SJCRH30 (cell line): ENCODE measurements at places on chromosomes 6 and 20. TPM values are rescaled to one million over a fixed set of nuclear protein-coding genes. Genes with fewer than 3 reads are reported as not detected.

DNA sequence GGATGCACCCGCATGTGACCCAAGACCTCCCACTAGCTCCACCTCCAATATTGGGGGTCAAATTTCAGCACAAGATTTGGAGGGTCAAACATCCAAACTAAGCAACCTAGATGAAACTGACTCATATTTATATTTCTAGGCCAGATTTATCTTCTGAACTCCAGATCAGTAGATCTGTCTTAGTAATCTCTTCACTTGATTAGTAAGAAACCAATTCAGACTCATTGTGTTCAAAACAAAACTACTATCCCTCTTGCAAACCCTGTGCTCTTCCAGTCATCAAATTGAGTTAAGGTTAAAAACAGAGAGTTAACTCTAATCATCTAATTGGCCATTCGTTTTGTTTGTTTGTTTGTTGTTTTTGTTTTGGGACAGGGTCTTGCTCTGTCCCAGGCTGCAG is 43.3 kb downstream of the MKKS start:
- no peaks in the 10 kb centered on the region for H3K4me1 ChIP-seq
- H3K4me3 ChIP-seq, result no peak overlapping the region
- H3K27ac ChIP-seq, result no peak overlapping the region
- no peak for DNase-seq
- H3K36me3 ChIP-seq, result no peaks in the 10 kb centered on the region

GRCh38 chr20:38685853-38686473 is 38.3 kb upstream of the SLC32A1 start:
- no peaks in the 10 kb centered on the region for H3K36me3 ChIP-seq
- no peak overlapping the region for H3K4me3 ChIP-seq
- no peaks in the 10 kb centered on the region for H3K4me1 ChIP-seq
- no peaks in the 10 kb centered on the region for H3K27me3 ChIP-seq
- peak; percentile 82 for DNase-seq

- no peak for DNase-seq
- peaks cover 11% of the 10 kb centered on the region for H3K4me1 ChIP-seq
Measured at GRCh38 chr20:19653327-19653726, 104.7 kb upstream of the RIN2 start.

DNA sequence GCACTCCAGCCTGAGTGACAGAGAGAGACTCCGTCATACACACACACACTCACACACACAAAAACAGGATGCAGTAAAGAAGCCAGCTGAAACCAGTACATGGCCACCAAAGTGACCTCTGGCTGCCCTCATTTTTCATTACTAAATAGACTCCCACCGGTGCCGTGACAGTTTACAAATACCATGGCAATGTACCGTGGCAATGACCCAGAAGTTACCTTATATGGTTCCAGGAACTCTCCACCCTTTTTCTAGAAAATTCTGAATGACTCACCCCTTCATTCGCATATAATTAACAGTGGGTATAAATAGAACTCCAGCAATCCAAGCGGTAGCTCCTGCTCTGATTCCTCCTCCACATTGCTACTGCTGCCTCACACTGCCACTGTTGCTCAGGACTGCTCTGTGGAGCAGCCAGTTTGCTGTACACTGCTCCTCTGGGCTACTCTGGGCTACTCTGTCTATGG is 57.7 kb downstream of the SNX5 start:
- H3K4me3 ChIP-seq, result no peak overlapping the region
- H3K27ac ChIP-seq, result no peak overlapping the region
- H3K36me3 ChIP-seq, result no peaks in the 10 kb centered on the region
- no peak for DNase-seq

GRCh38 chr20:14378326-14378725 is 40.9 kb upstream of the FLRT3 start:
- H3K36me3 ChIP-seq, result no peaks in the 10 kb centered on the region
- H3K4me3 ChIP-seq, result no peak overlapping the region
- H3K4me1 ChIP-seq, result peaks cover 18% of the 10 kb centered on the region
- H3K27me3 ChIP-seq, result no peaks in the 10 kb centered on the region

DNA sequence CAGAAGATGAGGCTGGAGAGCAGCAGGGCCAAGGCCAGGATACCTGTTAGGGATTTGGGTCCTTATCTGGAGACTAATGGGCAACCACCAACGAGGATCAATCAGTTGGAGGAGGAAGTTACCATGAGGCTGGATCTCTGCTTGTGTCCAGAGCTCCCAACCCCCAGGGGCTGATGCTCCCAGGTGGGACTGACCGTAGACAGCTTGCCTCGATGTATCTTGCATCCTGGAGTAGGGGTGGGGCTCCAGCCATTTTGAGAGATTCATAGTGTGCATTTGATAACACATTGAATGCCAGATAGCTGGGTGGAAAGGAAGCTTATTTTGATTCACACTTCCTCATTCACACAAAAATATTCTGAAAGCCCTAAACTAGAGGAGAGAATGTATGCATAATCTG is 4.6 kb upstream of the RFPL4B start:
- H3K4me1 ChIP-seq, result no peaks in the 10 kb centered on the region

- H3K4me1 ChIP-seq, result no peaks in the 10 kb centered on the region
- H3K36me3 ChIP-seq, result no peaks in the 10 kb centered on the region
- DNase-seq, result no peak
- no peak overlapping the region for H3K4me3 ChIP-seq
- H3K27ac ChIP-seq, result no peak overlapping the region
Measured at GRCh38 chr6:34745277-34746103, 11.8 kb upstream of the SNRPC start.

DNA sequence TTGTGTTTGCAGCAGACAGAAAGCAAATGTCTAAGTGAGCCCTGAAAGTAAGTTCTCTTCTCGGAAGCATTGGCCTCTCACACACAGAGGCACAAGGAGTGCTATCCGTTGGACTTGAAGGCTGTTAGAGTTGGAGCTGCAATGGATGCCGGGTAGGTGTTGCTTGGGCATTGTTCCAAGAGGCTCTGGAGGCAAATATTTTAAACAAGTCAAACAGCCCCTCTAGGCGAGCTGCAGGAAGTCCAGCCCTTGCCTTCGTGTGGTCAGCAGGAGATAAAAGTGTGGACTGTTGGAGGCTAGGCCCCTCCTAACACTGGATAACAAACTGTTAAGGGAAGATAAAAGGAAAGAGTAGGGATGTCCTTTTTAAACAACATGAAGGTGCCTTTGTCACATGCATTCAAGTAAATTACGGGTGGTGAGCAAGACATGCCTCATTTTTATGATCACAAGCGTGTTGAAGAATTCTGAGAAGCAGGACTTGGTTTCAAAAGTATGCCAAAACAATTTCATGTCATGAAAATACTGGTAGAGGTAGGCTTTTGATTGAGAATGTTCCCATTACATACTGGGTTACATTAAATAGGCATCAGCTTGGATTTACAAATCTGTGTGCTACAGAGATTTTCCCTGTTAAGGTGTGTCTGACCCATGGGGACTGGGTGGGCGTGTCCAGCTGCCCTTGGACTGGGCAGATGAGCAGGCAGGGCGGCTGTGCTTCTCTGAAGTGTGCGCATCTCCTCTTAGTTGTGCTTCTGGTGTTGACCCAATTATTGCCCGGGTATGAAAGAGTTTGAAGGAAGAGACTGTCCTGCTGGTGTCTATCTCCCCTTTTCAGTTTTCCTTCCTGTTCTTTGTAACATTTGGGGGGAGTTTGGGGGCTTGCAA is 57.5 kb downstream of the RREB1 start:
- H3K36me3 ChIP-seq, result no peaks in the 10 kb centered on the region
- H3K27me3 ChIP-seq, result no peaks in the 10 kb centered on the region
- H3K4me3 ChIP-seq, result no peak overlapping the region

GRCh38 chr20:52420805-52421204 is 229.2 kb upstream of the ZFP64 start:
- no peaks in the 10 kb centered on the region for H3K27me3 ChIP-seq
- H3K4me3 ChIP-seq, result no peak overlapping the region
- no peak overlapping the region for H3K27ac ChIP-seq
- H3K36me3 ChIP-seq, result no peaks in the 10 kb centered on the region

GRCh38 chr6:150865406-150866146 is at the start of gene MTHFD1L:
Gene MTHFD1L (plus strand): TSS chr6:150865702. CDS start chr6:150865823, 121 bp downstream.
- peaks cover 6% of the 10 kb centered on the region; the same call in 1 of the 2 replicates for H3K36me3 ChIP-seq
- H3K27me3 ChIP-seq, result no peaks in the 10 kb centered on the region
- peaks cover 7% of the 10 kb centered on the region; the same call in 1 of the 2 replicates for H3K4me1 ChIP-seq
- peak within 1 kb of the TSS; percentile 82 for H3K27ac ChIP-seq
- peak within 1 kb of the TSS; percentile 91 for H3K4me3 ChIP-seq

- H3K36me3 ChIP-seq, result no peaks in the 10 kb centered on the region
- no peak for DNase-seq
- peaks cover 7% of the 10 kb centered on the region for H3K4me1 ChIP-seq
- H3K27me3 ChIP-seq, result no peaks in the 10 kb centered on the region
- H3K4me3 ChIP-seq, result no peak overlapping the region
Measured at GRCh38 chr6:5956939-5957338, 49.8 kb downstream of the NRN1 start.

- no peak for DNase-seq
- H3K4me1 ChIP-seq, result no peaks in the 10 kb centered on the region
- H3K36me3 ChIP-seq, result no peaks in the 10 kb centered on the region
- no peak overlapping the region for H3K27ac ChIP-seq
- H3K27me3 ChIP-seq, result no peaks in the 10 kb centered on the region
Measured at GRCh38 chr6:144144996-144145395, 5.3 kb upstream of the STX11 start.

Gene B3GAT2
- total RNA-seq, result 0.05 and 0.10 TPM in 2 replicates

- no peak for DNase-seq
- no peaks in the 10 kb centered on the region for H3K27me3 ChIP-seq
- H3K27ac ChIP-seq, result no peak overlapping the region
- H3K4me3 ChIP-seq, result no peak overlapping the region
Measured at GRCh38 chr6:83062225-83062624, 3.4 kb downstream of the UBE3D start.

DNA sequence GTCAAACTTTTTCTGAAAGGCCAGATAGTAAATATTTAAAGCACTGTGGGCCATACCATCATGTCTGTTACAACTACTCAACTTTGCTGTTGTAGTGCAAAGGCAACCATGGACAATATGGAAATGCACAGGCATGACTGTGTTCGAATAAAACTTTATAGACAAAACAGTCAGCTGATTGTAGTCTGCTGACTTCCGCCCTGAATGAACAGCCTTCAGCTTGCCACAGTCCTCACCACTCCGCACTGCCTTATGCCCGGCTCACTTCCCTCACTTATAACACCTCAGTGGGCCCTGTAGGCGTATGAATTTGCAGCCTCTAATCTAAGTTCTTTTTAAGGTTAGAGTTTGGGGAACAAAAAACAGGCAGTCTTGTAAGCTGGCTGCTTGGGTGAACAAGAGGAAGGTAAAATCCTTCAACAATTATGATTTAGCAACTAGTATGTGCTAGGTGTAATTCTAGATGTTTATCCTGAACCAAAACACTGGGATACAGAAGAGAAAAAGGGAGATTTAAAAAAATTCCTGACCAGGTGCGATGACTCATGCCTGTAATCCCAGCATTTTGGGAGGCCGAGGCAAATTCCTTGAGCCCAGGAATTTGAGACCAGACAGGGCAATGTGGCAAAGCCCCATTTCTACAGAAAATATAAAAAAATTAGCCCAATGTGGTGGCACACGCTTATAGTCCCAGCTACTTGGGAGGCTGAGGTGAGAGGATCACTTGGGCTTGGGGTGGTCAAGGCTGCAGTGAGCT is 6.8 kb upstream of the SLC2A10 start:
- H3K27me3 ChIP-seq, result 0 out of 2 replicates have a peak, but pooled peaks cover 4% of the 10 kb centered on the region
- no peak overlapping the region for H3K27ac ChIP-seq
- DNase-seq, result peak; percentile 59
- H3K4me1 ChIP-seq, result peaks cover 26% of the 10 kb centered on the region
- no peak overlapping the region for H3K4me3 ChIP-seq
- no peaks in the 10 kb centered on the region for H3K36me3 ChIP-seq

Gene PLEKHG1
- total RNA-seq, result 13.6 and 13.8 TPM in 2 replicates

GRCh38 chr6:128336436-128337095 is 183.8 kb downstream of the PTPRK start:
- H3K36me3 ChIP-seq, result no peaks in the 10 kb centered on the region
- H3K4me1 ChIP-seq, result no peaks in the 10 kb centered on the region
- H3K27me3 ChIP-seq, result no peaks in the 10 kb centered on the region
- no peak overlapping the region for H3K27ac ChIP-seq
- H3K4me3 ChIP-seq, result no peak overlapping the region
- no peak for DNase-seq

Gene EDN3
- 92.5 and 97.6 TPM in 2 replicates for total RNA-seq

Gene MUC22
- not detected in 2 replicates for total RNA-seq

Gene FOXF2
- total RNA-seq, result 2.8 and 3.7 TPM in 2 replicates

Gene PRSS16
- not detected in 2 replicates for total RNA-seq

Gene LINC00237
- total RNA-seq, result not detected in 2 replicates

Gene KIF13A
- 13.3 and 18.9 TPM in 2 replicates for total RNA-seq

DNA sequence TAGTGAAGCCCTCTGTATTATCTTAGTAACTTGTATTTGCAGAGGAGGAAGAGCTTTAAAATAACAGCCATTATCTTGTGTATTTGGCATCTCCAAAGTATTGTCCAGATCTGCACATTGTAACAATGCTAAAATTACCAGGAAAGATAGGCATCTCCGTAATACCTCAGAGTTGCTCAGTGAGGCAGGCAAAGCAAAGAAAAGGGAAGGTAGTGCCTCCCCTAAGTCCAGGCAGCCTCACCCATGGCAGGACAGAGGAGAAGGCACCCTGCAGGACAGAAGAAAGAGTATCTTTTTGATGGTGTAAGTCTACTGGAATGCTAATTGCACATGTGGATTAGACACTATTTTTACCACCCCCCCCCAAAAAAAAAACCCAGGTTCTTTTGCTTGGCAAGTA is 13.6 kb upstream of the SSTR4 start:
- peaks cover 11% of the 10 kb centered on the region for H3K4me1 ChIP-seq
- no peaks in the 10 kb centered on the region for H3K27me3 ChIP-seq
- no peaks in the 10 kb centered on the region for H3K36me3 ChIP-seq
- H3K27ac ChIP-seq, result no peak overlapping the region

- H3K36me3 ChIP-seq, result no peaks in the 10 kb centered on the region
- H3K27ac ChIP-seq, result no peak overlapping the region
- H3K4me1 ChIP-seq, result no peaks in the 10 kb centered on the region
- H3K4me3 ChIP-seq, result no peak overlapping the region
- H3K27me3 ChIP-seq, result no peaks in the 10 kb centered on the region
- DNase-seq, result no peak
Measured at GRCh38 chr6:14231501-14232280, 114.1 kb downstream of the CD83 start.

Gene GNRH2
- 0.43 TPM in 1 of 2 replicates, not detected in the other for total RNA-seq

- no peak overlapping the region for H3K27ac ChIP-seq
- peaks cover 4% of the 10 kb centered on the region for H3K4me1 ChIP-seq
- no peak overlapping the region for H3K4me3 ChIP-seq
- DNase-seq, result no peak
- H3K36me3 ChIP-seq, result no peaks in the 10 kb centered on the region
Measured at GRCh38 chr6:169854083-169854725, 102.8 kb downstream of the ERMARD start.

Gene SLC2A10
- 4.6 and 5.1 TPM in 2 replicates for total RNA-seq

Gene OPRL1
- total RNA-seq, result 0.28 and 0.43 TPM in 2 replicates

DNA sequence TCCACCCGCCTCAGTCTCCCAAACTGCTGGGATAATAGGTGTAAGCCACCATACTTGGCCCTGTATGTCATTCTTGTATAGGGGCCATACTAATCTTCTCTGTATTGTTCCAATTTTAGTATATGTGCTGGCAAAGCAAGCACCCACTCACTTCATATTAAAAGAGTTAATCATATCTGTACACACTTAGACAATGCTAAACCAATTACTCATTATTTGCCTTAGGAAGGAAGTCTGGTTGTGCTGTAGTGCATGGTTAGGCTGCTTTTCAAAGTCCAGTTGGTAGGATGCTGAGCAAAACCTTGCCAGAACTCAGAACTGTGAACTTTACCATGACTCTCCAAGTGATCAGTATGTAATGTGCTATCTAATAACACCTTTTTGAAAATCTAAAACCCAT is 88.6 kb downstream of the LIN28B start:
- no peak for DNase-seq
- no peaks in the 10 kb centered on the region; the same call in 1 of the 2 replicates for H3K27me3 ChIP-seq
- no peaks in the 10 kb centered on the region for H3K36me3 ChIP-seq
- peaks cover 4% of the 10 kb centered on the region; the same call in 1 of the 2 replicates for H3K4me1 ChIP-seq
- no peak overlapping the region for H3K4me3 ChIP-seq
